ENCODE measurements at places on chromosomes 16 and 17.

GRCh38 chr17:3739422-3740124, 15.9 kb downstream of the HASPIN start:
- DNase-seq, result no peak

GRCh38 chr16:26747760-26748159, 319.0 kb upstream of the C16orf82 start:
- no peak for DNase-seq

- peak; percentile 53 for DNase-seq
Observed at GRCh38 chr17:42798383-42799380, at the start of the genes CNTD1 and COA3. Gene CNTD1 (plus strand): TSS chr17:42798861. CDS start chr17:42799068, 207 bp downstream. Gene COA3 (minus strand): TSS chr17:42798704. CDS start chr17:42798681, 23 bp downstream.

DNA sequence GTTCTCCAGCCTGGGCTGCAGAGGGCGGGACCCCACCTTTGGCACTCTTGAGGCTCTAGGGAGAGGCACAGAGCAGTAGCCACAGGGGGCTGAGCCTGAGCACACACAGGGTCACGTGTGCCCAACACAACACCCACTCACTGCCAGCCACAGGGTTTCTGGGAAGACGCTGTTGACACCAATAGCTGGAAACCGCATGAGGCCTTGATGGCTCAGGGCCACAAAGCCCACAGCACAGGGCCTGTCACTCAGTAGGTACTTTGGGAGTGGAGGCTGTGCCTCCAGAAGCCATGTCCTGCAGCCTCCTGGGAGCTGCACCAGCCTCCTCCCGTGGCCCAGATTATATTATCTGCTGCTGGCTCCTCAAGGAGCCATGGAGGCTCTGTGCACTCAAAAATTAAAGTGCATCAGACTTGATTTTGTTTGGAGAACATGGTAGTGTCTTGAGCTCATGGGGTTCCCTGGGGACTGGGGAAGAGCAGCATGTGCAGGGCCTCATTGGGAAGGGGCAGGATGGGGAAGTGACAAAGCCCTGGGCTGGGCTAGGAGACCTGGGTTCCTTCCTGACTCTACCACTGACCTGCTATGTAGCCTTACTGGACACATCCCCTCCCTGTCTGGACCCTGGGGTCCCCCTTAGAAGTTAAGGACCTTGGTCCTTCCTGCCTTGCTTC, 12.5 kb upstream of the SREBF1 start:
- peak; percentile 73 for DNase-seq

- no peak for DNase-seq
Observed at GRCh38 chr16:80459966-80460365, 80.8 kb upstream of the DYNLRB2 start.

- no peak for DNase-seq
Observed at GRCh38 chr16:87541147-87541871, 48.5 kb upstream of the ZCCHC14 start.

DNA sequence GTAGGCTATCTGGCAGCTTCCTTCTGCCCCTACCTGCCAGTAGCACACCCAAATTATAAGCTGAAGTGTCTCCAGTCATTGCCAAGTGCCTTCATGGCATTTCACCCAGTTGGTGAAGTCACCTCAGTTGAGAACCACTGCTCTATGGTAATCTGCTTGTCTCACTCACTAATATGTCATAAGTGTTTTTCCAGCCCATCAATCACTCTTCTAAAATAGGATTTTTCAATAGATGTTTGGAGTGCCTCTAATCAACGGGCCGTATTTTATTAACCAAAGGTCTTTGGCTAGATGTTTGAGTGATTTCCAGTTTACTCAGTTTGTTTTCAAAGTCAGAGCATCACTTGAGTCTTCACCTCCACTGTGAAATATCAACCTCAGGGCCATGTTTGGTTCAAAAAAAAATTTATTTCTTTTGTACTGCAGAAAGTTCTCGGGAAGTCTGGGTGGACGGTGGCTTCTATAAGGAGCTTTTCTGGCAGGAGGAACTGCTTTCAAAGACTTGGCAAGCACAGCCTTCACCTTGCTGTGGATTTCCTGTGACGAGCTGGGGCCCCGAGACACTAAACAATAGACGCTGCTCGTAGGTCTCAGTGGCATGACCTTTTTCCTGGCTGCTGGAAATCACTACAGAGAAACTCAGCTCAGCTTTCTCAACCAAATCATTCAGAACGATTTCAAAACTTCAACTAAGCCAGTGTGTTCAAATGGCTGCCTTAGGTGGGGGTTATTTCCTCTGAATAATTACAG, 95.2 kb upstream of the FOXF1 start:
- no peak for DNase-seq

- DNase-seq, result no peak
Observed at GRCh38 chr17:70644096-70644495, 474.8 kb downstream of the KCNJ2 start.

GRCh38 chr16:89827383-89828198, 684 bp upstream of the SPIRE2 start:
- DNase-seq, result no peak

- DNase-seq, result no peak
Observed at GRCh38 chr17:39757176-39757662, 19.5 kb downstream of the GRB7 start.

DNA sequence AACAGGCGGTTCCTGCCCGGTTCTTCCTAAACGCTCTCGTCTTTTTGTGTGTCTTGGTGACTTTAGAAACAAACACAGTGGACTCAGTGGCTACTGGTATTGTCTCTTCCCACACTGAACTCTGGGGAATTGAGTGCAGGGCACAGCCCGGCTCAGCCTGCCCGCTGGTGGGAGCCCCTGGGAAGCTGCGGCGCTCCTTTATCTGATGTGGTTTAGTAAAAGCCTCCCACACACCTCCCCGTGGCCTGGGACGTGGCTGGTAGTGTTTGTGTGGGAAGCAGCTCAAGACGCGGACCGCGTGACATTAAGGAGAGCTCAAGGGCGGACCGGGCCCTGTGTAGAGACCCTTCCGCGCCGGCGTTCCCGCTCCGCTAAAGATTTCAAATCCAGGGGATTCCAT, 55.4 kb upstream of the PVALEF start:
- no peak for DNase-seq

DNA sequence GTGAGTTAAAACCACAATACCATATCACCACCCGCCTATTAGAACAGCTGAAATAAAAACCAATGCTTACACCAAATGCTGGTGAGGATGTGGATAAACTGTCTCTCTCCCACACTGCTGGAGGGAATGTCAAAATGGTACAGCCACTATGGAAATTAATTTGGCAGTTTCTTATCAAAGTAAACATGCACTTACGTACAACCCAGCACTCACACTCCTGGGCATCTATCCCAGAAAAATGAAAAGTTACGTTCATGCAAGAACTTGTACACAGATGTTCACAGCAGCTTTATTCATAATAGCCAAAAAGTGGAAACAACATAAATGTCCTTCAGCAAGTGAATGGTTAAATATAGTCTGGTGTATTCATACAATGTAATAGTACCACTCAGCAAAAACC, 173.2 kb upstream of the MYOCD start:
- no peak for DNase-seq

GRCh38 chr17:74454197-74455024, 12.0 kb upstream of the CD300A start:
- DNase-seq, result no peak

- peak; percentile 69 for DNase-seq
Observed at GRCh38 chr17:39667945-39668924, at the start of gene PNMT. Gene PNMT (plus strand): TSS chr17:39668453. CDS start chr17:39668476, 23 bp downstream.

- no peak for DNase-seq
Observed at GRCh38 chr16:49452108-49452507, 78.5 kb downstream of the C16orf78 start.

DNA sequence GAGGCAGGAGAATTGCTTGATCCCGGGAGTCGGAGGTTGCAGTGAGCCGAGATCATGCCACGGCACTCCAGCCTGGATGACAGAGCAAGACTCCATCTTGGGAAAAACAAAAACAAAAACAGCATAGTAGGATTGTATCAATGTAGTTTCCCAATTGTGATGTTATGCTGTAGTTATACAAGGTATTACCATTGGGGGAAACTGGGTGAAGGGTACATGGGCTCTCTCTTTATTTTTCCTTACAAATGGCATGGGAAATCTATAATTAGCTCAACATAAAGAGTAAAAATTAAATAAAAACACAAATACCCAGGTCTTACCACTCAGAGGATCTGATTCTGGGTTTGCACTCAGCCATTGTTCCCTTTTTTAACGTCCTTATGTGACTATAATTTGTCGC, 107.9 kb downstream of the KATNIP start:
- DNase-seq, result no peak

- DNase-seq, result no peak
Observed at GRCh38 chr17:50487213-50488096, 8.8 kb downstream of the RSAD1 start.

DNA sequence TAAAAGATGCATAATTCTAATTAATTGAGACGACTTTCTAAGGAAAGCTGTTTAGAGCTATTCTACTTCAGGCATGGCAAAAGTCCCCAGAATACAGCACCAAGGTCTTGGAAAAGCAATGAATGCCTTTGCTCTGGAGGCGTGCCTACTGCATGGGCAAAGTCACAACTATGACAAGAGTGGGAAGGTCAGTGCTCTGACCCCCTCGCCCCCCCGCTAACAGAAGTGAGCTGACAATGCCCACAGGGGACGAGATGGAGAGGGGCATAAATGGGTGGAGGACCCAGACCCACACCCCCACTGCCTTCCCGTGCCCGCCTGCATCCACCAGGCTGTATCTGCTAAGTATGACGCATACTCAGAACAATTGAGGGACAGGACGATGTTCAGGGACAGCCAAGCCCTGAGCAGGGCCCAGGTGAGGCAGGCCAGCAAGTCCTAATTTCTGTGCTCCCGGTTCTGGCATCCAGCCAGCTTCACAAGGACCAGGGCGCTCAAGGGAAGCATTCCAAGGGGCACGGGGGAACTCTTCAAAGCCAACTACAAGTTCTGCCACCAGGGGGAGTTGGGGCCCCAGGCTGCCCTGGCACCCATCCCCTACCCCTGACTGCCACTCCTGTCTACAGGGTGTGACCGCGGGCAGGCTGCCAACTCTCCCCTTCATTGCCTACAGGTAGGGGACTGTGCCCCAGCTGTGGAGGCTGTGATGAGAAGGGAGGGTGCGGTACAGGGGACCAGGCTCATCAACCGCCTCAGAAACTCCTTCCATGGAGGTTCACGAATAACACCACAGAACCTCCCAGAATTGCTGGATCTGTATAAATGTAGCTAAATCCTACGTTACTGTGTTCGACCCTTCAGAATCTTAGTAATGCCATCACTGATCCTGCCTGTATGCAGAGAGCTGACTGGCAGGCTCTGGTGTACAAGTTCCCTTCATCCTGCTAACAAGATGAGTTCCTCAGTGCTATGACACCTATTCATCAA, 20.8 kb downstream of the NPRL3 start:
- DNase-seq, result peak; percentile 52

DNA sequence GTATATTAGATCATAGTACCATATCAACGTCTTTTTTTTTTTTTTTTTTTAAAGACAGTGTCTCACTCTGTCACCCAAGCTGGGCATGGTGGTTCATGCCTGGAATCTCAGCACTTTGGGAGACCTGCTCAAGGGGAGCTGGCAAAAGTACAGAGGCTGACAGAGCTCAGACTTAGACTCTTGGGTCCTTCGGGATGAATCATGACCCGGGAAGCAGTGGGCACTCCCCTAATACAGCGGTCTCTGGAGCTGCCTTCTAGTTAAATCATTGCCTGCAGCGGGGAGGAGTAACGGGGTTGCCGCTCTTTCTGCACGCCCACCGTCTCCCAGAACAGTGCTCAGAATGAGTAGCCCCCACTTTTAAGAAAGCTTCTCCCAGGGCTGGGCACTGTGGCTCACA, 174.4 kb downstream of the CPPED1 start:
- no peak for DNase-seq

- DNase-seq, result no peak
Observed at GRCh38 chr17:2459917-2460271, 51.8 kb downstream of the METTL16 start.

GRCh38 chr16:88435437-88436355, 17.4 kb upstream of the ZFPM1 start:
- DNase-seq, result no peak

DNA sequence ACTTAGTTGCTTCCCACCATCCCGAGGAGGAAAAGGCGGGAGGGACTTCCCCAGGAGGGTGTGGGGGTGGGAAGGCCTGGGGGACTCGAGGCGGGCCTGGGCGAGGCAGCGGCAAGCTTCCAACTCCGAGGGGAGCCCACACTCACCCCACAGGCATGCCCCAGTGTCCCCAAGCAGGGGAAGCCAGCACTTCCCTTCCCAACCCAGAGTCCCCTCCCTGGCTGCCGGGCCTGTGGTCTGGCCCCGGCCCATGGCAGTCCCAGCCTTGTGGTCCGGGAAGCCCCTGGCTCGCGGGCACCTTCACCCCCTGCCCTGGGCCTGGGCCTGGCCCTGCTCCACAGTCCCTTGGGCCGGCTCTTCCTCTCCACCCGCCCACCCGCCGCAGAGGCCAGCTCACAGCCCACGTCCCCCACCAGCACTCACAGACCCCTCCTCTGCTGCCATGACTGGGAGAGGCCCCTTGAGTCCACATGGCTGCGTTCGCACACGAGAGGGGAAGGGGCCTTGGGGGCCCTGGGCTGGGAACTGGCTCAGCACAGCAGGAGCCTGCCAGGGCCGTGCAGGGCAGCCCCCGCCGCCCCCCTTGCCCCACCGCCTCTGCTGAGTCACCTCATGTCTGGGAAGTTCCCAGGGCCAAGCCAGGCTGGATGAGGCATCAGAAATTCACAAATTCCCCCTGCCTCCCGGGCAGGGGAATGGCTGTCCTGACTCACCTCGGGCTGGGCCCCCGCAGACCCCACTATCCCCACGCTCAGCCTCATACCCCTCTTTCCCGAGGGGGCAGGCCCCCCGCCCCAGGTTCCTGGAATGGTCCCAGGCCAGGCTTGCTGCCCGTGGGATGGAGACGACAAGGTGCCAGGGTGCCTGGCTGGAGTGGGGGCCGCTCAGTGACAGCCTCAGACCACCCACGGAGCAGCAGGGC, 27.8 kb downstream of the BAHCC1 start:
- no peak for DNase-seq

DNA sequence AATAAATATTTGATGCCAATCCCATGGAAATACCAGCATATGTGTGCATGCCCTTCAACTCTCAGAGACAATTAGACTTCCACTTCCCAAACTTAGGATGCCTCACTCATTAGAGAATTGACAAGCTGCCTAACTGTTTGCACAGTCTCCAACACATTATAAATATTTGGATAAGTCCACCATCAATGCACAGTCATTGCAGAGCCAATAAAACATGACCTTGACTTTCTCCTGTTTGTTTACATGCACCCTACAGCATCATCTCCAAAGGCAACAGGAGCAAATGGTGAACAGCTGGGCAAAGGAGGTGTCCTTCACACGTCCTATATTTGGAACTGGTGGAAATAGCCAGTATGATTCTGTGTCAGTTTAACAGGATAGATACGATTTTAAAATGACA, 804.4 kb upstream of the RBFOX1 start:
- no peak for DNase-seq

DNA sequence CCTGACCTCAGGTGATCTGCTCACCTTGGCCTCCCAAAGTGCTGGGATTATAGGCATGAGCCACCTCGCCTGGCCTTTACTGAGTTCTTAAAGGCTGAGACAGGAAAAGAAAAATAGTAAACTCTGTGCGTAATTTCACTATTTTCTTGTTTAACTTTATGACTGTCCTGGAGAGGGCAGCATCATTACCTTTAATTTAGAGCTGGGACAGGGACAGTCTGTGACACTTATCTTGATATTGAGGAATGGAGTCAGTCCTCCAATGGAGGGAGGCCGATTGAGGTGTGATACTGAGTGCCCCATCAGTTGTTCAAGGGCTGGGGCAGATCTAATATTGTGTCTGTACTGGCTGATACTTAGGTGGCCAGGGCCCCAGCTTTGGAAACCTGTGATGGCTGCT, 21.5 kb upstream of the SPN start:
- no peak for DNase-seq

Measured in T-cell (primary cell).